ENCODE measurements at places on chromosomes 5 and 9.

- no peak for DNase-seq
Measured at GRCh38 chr9:134209731-134210311, 45.5 kb upstream of the RNU6ATAC start.

GRCh38 chr5:31863991-31864411, 225.1 kb downstream of the PDZD2 start:
- no peak for DNase-seq

DNA sequence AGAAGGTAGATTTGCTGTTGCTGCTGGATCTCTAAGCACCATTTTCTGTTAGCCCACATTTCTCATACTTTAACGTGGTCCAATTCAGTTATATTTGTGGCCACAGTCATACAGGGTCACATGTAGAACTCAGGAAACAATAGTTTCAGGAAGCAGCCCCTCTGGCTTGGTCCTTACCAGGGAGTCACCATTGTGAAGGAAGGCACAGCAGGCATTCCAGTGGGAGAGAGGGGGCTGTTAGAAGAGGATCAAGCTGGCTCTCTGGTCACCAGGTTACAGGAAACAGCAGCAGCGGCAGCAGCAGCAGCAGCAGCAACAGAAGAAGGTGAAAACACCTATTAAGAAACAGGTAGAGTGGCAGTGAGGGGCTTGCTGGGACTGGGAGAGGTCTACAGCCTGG, 14.5 kb downstream of the C9orf43 start:
- DNase-seq = no peak

GRCh38 chr9:106333481-106333880, 529.5 kb upstream of the ZNF462 start:
- no peak for DNase-seq

- DNase-seq = peak; percentile 53
Measured at GRCh38 chr9:4923580-4924544, 61.2 kb upstream of the JAK2 start.

GRCh38 chr9:133349965-133350616, 2.1 kb downstream of the RPL7A start:
- peak; percentile 49 for DNase-seq

DNA sequence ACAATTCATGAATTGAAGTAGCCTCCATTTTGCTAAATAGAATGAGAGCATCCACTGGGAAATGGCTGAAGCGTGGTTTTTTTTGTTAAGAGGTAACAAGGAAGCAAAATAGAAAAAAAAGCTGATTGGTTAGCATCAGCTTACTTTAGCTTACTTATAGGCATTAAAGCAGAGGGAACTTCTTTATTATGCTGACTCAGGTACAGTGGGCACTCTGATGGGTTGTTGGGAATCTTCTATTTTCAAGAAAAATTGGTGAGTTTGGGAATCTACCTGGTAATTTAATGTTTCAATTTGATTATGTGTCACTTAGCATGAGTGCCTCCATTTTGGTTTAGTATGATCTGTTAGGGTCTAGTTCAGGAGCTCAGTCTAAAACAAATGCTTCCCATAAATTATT, 289.6 kb downstream of the ANXA1 start:
- DNase-seq = no peak

GRCh38 chr9:121699571-121700164, 48.2 kb downstream of the DAB2IP start:
- no peak for DNase-seq

DNA sequence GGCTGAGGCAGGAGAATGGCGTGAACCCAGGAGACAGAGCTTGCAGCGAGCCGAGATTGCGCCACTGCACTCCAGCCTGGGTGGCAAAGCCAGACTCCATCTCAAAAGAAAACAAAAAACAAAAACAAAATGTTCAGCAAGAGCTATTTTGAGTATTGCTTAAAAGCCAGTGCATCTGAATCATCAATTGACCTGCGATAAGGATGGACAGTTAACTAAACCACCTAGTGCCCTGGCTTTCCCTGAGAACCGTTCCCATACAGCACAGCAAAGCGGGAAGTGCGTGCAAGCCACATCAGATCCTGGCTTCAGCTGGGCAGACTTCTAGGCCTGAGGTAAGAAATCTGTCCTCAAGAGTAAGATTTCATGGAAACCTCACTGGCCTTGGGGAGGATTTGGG, 2.7 kb downstream of the DYNC2I2 start:
- no peak for DNase-seq

DNA sequence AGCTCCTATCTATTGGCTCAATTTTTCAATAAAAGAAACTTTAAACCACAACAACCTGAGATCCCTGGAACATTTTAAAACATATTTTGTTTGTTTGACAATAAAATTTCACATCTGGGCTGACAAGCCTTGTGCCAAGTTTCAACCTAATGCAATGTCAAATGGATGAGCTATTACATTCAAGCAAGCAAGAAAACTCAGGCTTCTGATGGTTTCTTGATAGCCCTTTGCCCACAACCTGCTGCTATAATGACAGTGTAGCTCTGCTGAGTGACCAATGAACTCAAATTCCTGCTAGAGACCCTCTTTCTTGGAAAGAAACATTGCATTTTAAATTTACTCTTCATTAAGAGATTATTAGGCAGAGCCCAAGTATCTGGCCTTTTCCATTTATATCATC, 472.9 kb downstream of the ARHGEF28 start:
- no peak for DNase-seq

GRCh38 chr9:21607576-21607975, 125.5 kb upstream of the IFNE start:
- no peak for DNase-seq

GRCh38 chr9:89358376-89358916, 40.1 kb downstream of the SECISBP2 start:
- DNase-seq = no peak

Measured in activated CD4-positive, alpha-beta T cell treated with anti-CD3 and anti-CD28 coated beads, Interleukin-2, Interleukin-6, amounts not matched to agents 100 ng/mL and 50 ng/mL, durations not matched to agents 16 hours and 8 hours (primary cell).